Right lobe of liver (tissue), 6 donors: ENCODE measurements at places on chromosomes 1 and 21. TPM values are rescaled to one million over a fixed set of nuclear protein-coding genes. Genes with fewer than 3 reads are reported as not detected.

- no peak for DNase-seq
Measured at GRCh38 chr1:22791831-22792347, 81.2 kb downstream of the EPHB2 start.

GRCh38 chr1:169904834-169905233 is 11.1 kb upstream of the SCYL3 start:
- no peak for DNase-seq

DNA sequence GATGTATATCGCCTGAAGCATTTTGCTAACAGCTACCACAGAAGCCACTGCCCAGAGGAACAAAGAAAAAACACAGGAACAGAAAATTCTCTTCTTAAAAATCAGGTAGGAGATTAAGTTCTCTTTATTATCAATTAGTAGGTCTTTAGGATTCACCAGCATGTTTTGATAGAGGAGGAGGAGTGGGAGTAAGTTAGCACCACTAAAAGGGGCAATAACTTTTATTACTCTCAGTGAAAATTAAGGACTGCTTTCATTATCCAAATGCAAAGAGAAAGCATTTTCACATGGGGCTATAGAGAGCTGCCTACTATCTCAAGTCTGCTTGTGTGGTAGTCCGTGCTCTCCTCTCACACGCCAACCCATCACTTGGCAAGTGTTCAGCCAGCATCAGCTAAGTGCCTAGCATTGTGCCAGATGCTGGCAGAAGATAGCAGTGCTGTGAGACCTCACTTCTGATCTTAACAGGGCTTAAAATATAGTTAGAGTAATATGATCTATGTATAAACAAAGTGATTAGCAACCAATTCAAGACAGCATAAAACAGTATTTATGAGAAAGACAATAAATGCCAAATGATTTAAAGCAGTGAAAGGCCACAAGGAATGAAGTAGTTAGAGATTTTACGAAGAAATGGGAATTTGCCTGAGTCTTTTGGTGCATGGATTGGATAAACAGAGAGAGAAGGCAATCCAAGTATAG is 39.8 kb downstream of the ASTN1 start:
- no peak for DNase-seq

The TMIGD3 gene
- total RNA-seq = 5.7 TPM

GRCh38 chr1:60503266-60503925 is 429.8 kb upstream of the C1orf87 start:
- no peak for DNase-seq

GRCh38 chr1:172277989-172278388 is 142.5 kb upstream of the C1orf105 start:
- DNase-seq = no peak

- DNase-seq = no peak
Measured at GRCh38 chr1:210920716-210921694, 212.9 kb downstream of the KCNH1 start.

DNA sequence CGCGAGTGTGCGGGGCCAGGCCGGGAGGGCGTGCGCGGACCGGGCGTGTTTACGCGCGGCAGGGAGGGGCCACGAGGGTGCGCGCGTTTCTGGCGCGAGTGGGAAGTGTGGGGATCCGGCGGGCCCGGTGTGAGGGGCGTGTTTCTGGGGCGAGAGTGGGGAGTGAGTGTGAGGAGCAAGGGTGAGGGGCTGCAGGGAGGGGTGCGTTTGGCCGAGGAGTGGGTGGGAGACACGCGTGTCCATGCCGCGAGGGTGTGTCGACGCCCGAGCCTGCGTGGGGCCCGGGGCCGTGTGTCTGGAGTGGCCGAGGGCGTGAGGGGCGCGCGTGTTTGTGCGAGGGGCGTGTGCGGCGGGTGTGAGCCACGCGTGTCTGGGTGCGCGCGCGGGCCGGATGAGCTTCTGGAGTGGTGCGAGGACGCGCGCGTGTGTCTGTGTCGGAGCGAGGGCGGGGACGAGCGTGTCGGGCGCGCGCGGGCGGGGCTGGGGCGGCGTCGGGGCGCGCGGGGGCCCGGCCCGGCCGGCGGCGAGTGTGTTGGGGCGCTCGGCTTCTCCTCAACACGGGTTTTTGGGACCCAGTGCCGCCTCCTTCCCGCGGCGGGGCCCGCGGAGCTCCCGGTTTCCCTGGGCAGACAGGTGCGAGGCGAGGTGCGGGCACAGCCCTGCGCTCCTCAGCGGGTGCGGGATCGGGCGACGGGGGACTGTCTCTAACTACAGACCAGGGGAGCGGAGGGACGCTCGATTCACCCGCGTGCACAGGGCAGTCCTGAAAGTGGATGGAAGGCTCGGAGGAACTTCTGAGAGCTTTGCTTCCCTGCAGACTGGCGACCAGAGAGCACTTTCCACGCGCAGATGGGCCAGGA is 65.8 kb upstream of the VAMP3 start:
- DNase-seq = no peak

DNA sequence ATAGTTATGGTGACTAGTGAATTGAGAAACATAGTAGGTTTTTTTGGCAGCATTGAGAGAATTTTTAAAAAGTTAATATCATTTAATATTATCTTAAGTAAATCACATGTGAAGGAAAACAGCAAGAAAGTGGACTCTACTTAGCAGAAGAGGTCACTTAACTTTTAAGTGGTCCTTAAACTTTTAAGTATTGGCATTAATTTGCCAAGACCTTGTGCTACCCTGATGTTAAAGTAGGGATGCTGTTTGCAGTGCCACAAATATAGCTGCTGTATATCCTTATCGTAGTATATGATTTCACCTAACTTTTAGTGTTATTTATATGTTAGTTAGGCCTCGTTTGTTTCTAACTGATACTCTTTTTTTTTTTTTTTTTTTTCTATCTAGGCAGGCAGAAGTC is 40.2 kb downstream of the SMG7 start:
- no peak for DNase-seq

GRCh38 chr1:47532921-47533792 is 95.3 kb downstream of the FOXD2 start:
- DNase-seq = peak; percentile 37

The AMPD1 gene
- total RNA-seq = 0.19 TPM

- DNase-seq = peak; percentile 2
Measured at GRCh38 chr1:9840176-9840575, 16.4 kb upstream of the CLSTN1 start.

DNA sequence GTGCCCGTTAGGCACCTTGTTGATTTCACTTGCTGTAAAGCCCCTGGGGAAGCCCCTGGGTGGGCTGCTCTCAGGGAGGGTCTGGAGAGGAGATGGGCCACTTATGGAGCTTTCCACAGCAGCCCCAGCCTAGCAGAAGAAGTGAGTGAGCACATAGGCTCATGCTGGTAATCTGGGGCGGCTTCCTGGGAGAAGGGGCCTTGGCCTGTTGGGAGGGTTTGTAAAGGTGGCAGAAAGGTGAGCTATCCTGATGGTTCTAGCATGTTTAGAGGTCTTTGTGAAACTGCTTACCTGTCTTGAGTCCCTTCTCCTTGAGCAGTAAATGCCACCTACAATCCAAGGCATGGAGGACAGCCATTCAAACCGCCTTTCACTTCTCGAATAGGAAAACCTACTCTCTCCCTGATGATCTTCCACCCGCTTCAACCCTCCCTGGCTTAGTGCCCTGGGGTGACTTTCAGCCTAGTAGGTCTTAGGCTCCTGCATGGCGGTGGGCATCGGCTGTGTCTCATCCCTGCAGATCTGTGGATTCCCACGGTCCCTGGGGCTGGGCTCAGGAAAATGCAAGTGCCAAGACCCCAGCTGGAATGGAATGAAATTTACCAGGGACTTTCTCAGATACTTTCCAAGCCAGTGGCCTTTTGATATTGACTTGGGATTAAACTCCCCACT is 87.6 kb upstream of the SELENON start:
- DNase-seq = no peak

DNA sequence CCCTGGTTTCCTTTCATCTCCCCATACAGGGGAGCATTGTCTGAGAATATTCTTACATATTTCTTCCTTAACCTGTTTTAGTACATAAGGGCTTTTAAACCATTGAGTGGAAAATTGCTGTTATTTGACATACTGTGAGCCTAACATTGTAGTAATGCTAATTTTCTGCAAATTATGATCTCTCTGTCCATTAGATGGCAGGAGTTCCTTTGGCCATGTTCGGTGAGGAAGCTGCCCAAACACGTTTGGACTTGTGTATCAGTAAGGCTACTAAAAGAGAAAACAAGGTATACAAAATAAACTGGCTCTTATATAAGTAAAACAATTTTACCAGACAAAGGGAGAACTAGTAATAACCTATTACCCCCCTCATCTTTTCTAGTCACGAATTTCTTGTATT is 29.2 kb downstream of the CDC7 start:
- DNase-seq = no peak

DNA sequence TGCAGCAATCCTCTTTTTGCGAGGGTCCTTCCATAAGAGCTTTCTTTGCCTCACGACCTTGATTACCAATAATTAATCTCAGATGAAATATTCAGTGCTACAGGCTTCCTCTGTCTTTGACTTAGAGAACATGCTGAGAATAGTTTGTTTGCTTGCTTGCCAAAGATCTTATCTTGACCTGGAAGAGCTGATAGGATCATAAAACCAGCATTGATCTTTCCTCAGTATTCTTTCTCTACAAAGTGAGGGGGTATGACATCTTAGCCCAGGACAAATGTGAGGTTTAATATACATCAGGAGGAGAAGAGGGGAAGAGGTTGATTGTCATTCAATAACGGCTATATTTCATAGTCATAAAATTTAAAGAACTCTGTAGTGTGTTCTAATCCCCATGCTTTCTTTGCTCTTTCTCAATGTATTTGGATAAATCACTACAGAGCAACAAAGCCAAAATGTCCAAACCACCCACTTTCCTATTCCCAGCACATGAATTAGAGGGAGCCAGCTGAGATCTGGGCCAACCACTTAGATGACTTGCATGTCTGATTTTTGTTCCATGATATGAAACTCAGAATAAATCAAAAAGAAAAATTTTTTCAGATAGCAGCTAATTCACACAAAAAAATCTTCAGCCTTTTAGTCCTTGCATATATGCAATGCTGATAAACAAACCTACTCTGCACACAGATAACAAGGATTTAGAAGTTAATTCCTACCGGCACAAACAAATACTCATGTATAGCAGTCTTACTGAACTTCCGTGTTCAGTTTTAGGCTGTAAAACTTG is 50.5 kb upstream of the IPO9 start:
- no peak for DNase-seq

The MIXL1 gene
- not detected for total RNA-seq

DNA sequence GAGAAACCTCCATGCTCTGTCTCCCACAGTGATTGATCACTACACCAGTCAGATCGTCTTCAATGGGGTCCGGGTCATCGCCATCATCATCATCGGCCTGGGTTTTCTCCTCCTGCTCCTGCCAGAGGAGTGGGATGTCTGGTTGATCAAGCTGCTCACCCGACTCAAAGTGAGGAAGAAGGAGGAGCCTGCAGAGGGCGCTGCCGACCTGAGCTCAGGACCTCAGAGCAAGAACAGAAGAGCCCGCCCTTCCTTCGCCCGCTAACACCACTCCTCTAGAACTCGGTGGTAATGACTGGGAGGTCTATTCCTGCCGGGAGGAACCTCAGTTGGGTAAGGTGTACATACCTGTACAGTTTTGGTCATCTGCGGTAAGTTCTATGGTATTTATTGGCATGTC is 50.3 kb upstream of the COA6 start:
- DNase-seq = peak; percentile 52

DNA sequence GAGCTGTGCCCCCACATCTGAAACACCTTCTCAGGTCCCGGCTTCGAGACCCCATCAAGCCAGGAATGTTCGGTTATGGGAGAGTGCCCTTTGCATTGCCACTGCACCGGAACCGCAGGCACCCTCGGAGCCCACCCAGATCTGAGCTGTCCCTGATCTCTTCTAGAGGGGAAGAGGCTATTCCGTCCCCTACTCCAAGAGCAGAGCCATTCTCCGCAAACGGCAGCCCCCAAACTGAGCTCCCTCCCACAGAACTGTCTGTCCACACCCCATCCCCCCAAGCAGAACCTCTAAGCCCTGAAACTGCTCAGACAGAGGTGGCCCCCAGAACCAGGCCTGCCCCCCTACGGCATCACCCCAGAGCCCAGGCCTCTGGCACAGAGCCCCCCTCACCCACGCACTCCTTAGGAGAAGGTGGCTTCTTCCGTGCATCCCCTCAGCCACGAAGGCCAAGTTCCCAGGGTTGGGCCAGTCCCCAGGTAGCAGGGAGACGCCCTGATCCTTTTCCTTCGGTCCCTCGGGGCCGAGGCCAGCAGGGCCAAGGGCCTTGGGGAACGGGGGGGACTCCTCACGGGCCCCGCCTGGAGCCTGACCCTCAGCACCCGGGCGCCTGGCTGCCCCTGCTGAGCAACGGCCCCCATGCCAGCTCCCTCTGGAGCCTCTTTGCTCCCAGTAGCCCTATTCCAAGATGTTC is 4.3 kb downstream of the ADAMTSL4 start:
- DNase-seq = no peak

DNA sequence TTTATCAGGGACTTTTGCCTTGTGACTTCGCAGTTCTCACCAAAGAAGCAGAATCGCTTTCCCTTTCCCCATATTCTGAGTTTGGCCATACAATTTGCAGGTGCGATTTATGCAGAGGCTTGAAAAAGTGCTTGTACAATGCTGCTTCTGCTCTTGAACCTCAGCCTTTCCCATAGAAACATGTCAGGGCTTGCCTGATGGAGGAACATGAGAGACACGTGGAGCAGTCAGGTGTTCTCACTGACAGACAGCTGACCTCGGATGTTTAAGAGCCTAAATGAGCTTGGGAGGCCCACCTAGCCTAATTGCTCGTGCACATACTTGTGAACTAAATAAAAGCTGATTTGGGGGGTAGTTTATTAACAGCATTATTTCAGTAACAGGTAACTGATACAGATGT is 290.0 kb downstream of the S1PR1 start:
- DNase-seq = no peak

- no peak for DNase-seq
Measured at GRCh38 chr21:41180752-41181151, 12.8 kb downstream of the BACE2 start.
